ENCODE measurements at places on chromosomes 3 and 15. TPM values are rescaled to one million over a fixed set of nuclear protein-coding genes. Genes with fewer than 3 reads are reported as not detected.
A peak's percentile ranks its signal among the peaks of the same experiment; 100 is the strongest.

GRCh38 chr15:92377083-92377789, 16.4 kb upstream of the ST8SIA2 start:
- no peak overlapping the region for H3K4me3 ChIP-seq
- peaks cover 19% of the 10 kb centered on the region for H3K27me3 ChIP-seq
- DNase-seq: no peak
- H3K4me1 ChIP-seq: no peaks in the 10 kb centered on the region
- no peak overlapping the region for H3K27ac ChIP-seq

DNA sequence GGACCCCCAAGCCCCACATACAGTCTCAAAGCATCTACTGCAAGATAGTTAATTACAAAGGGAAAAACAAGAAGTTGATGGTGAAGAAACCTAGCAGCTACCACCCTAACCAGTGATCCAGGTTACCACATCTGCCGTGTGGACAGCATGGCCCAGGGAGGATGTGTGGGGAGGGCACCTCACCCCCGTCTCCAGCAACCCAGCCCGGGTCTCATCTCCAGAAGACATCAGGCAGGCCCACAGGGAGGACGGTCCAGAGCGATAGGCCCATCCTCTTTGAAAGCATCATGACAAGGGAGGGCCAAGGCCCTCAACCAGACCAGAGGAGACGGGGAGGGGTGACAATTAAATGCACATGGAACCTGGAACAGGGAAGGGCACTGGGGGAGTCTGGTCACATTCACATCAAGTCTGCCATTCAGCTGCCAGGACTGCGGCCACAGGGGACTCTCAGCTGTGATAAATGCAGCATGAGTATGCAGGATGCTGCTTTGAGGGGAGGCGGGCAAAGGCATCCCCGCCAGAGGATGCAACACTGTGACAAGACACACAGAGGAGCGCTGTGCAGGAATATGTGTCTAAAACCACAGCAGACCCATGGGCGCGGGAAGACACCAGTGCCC, 18.8 kb downstream of the ZXDC start:
- DNase-seq: no peak
- H3K27ac ChIP-seq: no peak overlapping the region
- H3K36me3 ChIP-seq: peaks cover 40% of the 10 kb centered on the region
- H3K4me1 ChIP-seq: no peaks in the 10 kb centered on the region
- H3K4me3 ChIP-seq: no peak overlapping the region
- H3K27me3 ChIP-seq: no peaks in the 10 kb centered on the region

- H3K27ac ChIP-seq: peak overlapping the region; percentile 85
- peak; percentile 89 for DNase-seq
- H3K4me3 ChIP-seq: peak overlapping the region; percentile 60
- no peaks in the 10 kb centered on the region for H3K27me3 ChIP-seq
- H3K36me3 ChIP-seq: peaks cover 48% of the 10 kb centered on the region
Observed at GRCh38 chr3:48268381-48268935, 27.6 kb downstream of the ZNF589 start.

GRCh38 chr15:83446904-83447709, at the start of gene SH3GL3:
TSS of gene SH3GL3 (plus strand) at chr15:83447341. CDS start at chr15:83447534, 193 bp downstream.
- peaks cover 9% of the 10 kb centered on the region for H3K4me1 ChIP-seq
- peak within 1 kb of the TSS; percentile 64 for H3K4me3 ChIP-seq
- H3K27me3 ChIP-seq: peaks cover 43% of the 10 kb centered on the region
- H3K36me3 ChIP-seq: no peaks in the 10 kb centered on the region
- DNase-seq: peak; percentile 74

DNA sequence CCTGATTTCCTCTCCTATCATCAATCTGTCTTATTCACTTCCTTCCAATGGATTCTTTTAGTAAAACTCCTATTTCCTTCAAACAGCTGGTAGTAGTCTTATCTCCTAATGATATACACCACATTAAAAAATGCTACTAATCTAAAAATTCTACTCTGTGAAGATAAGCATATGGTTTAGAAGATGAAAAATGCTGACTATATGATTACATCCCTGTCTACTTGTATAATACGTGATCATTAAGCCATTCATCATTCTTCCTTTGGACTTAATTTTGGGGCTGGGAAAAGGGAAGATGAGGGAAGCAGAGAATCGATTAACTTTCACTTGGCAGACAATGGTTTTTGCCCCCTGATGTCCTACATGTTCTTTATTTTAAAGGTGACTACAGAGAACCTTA, 453.1 kb downstream of the NSUN3 start:
- H3K4me1 ChIP-seq: no peaks in the 10 kb centered on the region
- no peak for DNase-seq
- no peak overlapping the region for H3K4me3 ChIP-seq
- H3K27ac ChIP-seq: no peak overlapping the region
- H3K36me3 ChIP-seq: no peaks in the 10 kb centered on the region
- no peaks in the 10 kb centered on the region for H3K27me3 ChIP-seq

DNA sequence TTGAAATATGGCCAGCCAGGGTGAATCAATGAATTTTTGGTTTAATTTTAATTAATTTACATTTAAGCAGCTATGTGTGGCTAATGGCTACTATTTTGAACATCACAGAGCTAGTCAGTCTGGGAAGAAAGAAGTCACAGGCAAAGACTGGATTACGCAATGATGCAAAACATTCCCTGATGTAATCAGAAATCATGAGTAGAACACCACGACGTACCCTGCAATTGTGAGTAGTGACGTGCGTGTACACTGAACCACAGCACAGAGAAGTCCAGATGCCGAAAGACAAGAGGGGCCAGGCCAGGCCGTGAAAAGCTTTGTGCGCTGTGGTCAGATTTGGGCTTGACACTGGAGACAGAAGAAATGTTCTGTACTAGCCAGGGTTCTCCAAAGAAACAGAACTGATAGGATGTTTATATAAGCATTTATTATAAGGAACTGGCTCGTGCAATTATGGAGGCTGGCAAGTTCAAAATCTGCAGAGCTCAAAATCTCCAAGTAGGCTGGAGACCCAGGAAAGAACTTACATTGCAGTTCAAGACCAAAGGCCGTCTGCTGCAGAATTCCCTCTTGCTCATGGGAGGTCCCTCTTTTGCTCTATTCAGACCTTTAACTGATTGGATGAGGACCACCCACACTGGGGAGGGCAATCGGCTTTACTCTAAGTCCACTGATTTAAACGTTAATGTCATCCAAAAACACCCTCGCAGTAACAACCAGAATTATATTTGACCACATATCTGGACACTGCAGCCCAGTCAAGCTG, 44.6 kb downstream of the SH3BP5 start:
- peaks cover 16% of the 10 kb centered on the region for H3K27me3 ChIP-seq
- H3K4me3 ChIP-seq: no peak overlapping the region

DNA sequence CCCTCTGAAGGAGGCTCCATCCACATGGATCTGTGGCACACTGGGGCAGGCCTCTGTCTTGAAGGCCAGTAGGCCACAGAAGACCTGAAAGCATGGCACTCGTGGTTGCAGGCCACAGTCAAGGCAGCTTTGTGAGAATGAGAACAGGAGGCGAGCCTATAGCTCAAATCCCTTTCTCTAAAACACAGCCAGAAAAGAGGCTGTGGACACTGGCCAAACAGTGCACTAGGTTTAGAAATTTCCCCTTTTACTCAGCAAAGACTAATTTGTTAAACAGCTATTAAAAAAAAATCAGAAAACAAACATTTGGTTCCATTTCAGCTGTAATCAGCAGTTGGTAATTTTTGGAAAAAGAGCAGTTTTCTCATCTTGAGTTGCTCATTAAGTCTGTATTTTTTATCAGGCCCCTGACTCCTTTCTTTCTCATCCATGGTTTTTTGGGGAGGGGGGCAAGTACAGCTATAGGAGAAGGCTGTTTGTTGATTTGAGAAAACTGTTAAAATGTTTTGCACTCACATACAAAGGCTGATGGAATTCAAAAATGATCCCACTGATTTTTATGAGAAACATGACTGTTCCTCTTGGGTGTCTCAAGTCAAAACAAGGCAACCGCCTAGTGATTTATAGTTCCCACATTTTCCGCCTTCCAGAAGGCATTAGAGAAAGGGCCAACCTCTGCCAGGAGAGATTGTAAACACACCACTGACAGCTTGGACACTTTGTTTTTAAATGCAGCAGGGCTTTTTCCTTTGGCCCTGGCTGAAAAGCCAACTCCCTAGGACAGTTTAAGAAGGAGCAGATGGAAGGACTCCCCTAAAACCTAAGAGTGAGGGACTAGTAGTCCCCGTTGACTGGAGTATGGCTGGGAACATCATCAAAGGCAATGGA, 28.1 kb downstream of the PARP16 start:
- no peaks in the 10 kb centered on the region for H3K4me1 ChIP-seq
- H3K27ac ChIP-seq: no peak overlapping the region
- no peak for DNase-seq
- no peak overlapping the region for H3K4me3 ChIP-seq

DNA sequence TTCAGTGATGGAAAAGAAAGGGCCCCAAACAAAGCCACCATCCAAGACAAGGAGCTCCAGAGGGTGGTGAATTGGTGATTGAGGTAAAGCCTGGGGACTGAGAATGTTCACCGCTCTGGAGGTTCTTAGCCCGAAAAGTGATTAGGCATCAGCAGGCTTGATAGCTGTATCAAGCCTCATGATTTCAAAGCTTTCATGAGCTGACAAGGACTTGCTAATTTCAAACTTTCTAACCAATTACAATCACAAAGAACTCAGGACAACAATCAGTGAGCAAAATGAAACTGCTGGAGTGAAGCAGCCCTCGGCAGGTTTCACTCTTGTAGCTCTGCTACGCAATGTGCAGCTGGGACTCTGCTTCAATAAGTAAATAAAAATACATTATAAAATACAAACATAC, 391.3 kb downstream of the TIGIT start:
- no peak overlapping the region for H3K4me3 ChIP-seq
- no peak for DNase-seq
- H3K27me3 ChIP-seq: no peaks in the 10 kb centered on the region
- no peaks in the 10 kb centered on the region for H3K36me3 ChIP-seq

DNA sequence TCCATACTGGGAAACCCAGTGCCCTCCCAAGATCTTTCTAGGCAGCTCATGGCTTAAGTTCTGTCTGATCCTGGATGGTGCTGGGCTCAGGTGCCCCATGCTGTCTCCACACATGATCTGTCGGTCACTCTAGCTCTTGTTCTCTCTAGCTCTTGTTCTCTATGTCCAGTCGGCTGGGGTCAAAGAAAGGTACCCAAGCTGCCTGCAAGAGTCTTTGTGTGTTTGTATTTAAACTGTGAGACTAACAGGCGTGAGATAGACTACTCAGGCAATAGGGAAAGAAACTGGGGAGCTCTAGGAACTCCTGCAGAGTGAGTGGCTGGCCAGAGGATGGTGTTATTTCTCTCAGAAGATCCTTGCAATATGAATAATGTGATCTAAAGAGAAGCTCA, 40.2 kb downstream of the GPR156 start:
- H3K27ac ChIP-seq: no peak overlapping the region
- no peaks in the 10 kb centered on the region for H3K4me1 ChIP-seq
- no peak for DNase-seq
- peaks cover 17% of the 10 kb centered on the region for H3K27me3 ChIP-seq
- no peak overlapping the region for H3K4me3 ChIP-seq
- no peaks in the 10 kb centered on the region for H3K36me3 ChIP-seq

DNA sequence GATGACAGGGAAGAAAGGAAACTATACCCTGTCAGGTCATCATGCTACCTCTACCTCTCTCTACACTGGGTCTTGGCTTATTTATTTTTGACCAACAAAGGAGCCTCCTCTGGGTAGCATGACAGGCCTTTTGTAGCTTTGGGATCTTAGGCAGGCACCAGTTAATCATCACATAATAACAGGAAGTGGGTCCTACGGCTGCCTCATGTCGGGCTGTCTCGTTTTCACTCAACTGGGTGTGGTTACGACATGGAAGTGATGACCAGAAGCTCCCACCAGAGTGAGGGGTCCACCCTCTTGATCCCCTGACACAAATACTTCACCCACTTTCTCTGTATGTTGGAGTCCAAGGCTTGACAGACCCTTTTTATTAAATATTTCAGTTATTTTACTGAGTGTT, 105.3 kb downstream of the CD47 start:
- peaks cover 2% of the 10 kb centered on the region for H3K36me3 ChIP-seq
- H3K27me3 ChIP-seq: no peaks in the 10 kb centered on the region
- peak overlapping the region; percentile 84 for H3K27ac ChIP-seq
- peaks cover 45% of the 10 kb centered on the region for H3K4me1 ChIP-seq

GRCh38 chr15:76994001-76994400, 925 bp upstream of the PSTPIP1 start:
- no peaks in the 10 kb centered on the region for H3K27me3 ChIP-seq
- peak; percentile 73 for DNase-seq
- H3K27ac ChIP-seq: peak overlapping the region; percentile 96
- peaks cover 39% of the 10 kb centered on the region for H3K36me3 ChIP-seq

DNA sequence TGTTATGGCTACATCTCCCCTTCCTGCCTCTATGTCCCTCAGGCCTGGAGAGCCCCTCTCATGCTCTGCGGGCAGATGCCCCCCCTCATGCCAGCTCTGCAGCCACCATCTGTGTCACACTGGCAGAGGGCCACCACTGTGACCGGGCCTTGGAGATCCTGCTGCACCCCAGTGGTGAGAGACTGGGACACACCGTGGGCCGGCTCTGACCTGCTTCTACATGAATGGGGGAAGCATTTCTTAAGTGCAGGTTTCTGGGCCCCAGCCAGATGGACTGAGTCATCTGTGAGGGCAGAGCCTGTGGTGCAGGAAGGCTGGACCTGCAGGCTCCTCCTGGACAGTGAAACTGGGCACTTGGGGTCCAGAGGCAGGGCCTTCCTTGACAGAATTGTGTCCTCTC, 4.8 kb downstream of the VWA5B2 start:
- H3K4me1 ChIP-seq: peaks cover 5% of the 10 kb centered on the region
- H3K27me3 ChIP-seq: peaks cover 22% of the 10 kb centered on the region
- no peak overlapping the region for H3K27ac ChIP-seq
- no peak overlapping the region for H3K4me3 ChIP-seq

DNA sequence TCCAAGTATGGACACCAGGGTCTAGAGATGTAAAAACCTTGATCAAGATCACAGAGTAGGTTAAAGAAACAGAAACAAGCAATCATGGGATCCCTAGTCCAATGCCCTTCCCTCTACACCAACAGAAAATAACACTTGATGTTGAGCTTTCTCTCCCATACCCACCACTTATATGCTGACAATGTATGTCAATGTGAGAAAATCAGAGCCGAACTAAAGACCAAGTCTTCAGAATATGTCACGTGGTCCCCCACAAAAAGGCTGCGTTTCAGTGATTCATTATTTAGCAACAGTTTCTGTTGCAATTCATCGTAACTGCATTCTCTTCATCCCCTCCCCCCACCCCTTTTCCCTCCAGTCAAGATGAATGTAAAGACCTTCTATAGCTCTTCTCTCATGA, 278.9 kb upstream of the STT3B start:
- no peak overlapping the region for H3K4me3 ChIP-seq

- no peak overlapping the region for H3K27ac ChIP-seq
- no peak overlapping the region for H3K4me3 ChIP-seq
- H3K27me3 ChIP-seq: no peaks in the 10 kb centered on the region
- peaks cover 21% of the 10 kb centered on the region for H3K4me1 ChIP-seq
Observed at GRCh38 chr3:119221779-119222320, 18.8 kb downstream of the B4GALT4 start.

Gene OR4F6
- total RNA-seq: not detected

Gene VEPH1
- not detected for total RNA-seq

Gene OIP5
- 22.8 TPM for total RNA-seq

Gene LRRC31
- not detected for total RNA-seq

Gene SPATA12
- total RNA-seq: not detected

Data from activated CD8-positive, alpha-beta T cell treated with anti-CD3 and anti-CD28 coated beads, Interleukin-2, amount 10 ng/mL, durations not matched to agents 7 days and 5 days (primary cell).